ENCODE measurements at places on chromosomes 11 and 22. TPM values are rescaled to one million over a fixed set of nuclear protein-coding genes. Genes with fewer than 3 reads are reported as not detected.

The KLHL35 gene
- 1.6 TPM for total RNA-seq

GRCh38 chr11:3135481-3136440, 29.3 kb downstream of the OSBPL5 start:
- H3K36me3 ChIP-seq: no peaks in the 10 kb centered on the region
- no peaks in the 10 kb centered on the region for H3K27me3 ChIP-seq

- H3K27ac ChIP-seq: no peak overlapping the region
- DNase-seq: no peak
- H3K4me3 ChIP-seq: no peak overlapping the region
- no peaks in the 10 kb centered on the region for H3K36me3 ChIP-seq
Observed at GRCh38 chr11:118319337-118319707, 14.8 kb downstream of the CD3E start.

DNA sequence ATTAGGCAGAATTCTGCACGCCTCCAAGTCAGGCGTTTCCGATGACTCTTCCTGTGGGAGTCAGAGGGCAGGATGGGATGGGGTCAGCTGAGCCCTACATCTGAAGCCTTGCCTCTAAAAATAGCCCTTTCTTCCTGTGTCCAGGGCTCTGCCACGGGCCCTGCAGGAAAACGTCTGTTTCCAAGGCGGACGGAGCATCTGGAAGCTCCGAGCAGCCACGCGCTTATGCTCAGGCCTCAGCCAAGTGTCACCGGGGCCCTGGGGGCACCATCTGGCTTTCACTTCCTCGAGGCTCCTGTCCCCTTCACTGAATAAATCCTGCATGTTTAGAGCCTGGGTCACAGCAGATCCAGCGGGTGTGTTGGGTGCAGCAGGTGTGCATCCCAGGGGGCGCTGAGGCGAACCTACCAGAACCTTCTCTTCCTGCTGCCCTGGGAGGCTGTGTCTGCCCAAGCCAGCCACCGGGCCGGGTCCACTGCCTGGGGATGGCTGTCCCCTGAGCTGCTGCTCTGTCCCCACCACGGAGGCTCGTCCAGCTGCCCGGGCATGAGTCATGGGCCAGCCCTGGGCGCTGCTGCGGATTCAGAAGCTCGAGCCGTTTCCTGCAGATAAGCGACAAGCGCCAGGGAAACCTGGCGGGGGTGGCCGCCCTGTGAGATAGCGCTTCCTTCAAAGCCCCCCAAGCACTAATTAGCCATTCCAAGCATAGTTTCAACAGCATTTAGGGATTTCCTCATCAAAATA, 32.0 kb upstream of the LINC01488 start:
- H3K4me3 ChIP-seq: no peak overlapping the region
- H3K27me3 ChIP-seq: no peaks in the 10 kb centered on the region
- H3K4me1 ChIP-seq: peaks cover 3% of the 10 kb centered on the region
- peak overlapping the region; percentile 29 for H3K27ac ChIP-seq

GRCh38 chr11:107427569-107428180, 29.9 kb downstream of the CWF19L2 start:
- H3K4me1 ChIP-seq: no peaks in the 10 kb centered on the region
- H3K27me3 ChIP-seq: no peaks in the 10 kb centered on the region
- no peak overlapping the region for H3K27ac ChIP-seq
- DNase-seq: no peak

- no peak for DNase-seq
- no peaks in the 10 kb centered on the region for H3K4me1 ChIP-seq
- H3K4me3 ChIP-seq: no peak overlapping the region
- H3K36me3 ChIP-seq: no peaks in the 10 kb centered on the region
- H3K27me3 ChIP-seq: peaks cover 10% of the 10 kb centered on the region
- no peak overlapping the region for H3K27ac ChIP-seq
Observed at GRCh38 chr22:26302726-26303125, 126.3 kb upstream of the ASPHD2 start.
